HCT116 (cell line): ENCODE measurements at places on chromosomes 7 and 10. TPM values are rescaled to one million over a fixed set of nuclear protein-coding genes. Genes with fewer than 3 reads are reported as not detected.

DNA sequence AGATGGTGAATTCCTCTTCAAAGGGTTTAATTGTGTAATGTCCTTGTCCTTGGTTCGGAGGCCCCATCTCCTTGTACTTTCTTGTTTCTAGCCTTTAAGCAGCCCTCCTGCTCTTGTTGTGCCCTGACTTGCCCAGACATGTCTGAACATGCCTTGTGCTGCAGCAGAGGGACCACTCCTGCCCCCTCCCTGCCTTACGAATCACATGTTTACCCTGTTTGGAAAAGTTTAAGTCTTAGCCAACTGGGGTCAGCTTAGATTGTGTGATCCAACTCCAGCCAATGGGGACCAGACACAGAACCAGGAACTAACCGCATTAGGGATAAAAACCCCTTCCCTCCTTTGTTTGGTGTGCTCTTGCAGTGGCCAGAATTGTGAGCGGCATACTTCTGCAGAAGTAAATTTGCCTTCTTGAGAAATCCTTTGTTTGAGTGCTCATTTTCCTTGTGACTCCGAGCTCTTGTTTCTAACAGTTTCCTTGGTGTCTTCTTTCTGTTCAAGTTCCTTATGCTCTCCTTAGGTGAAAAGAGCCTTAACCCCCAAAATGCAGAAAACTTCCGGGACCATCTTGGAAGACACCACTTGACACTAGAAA, 29.4 kb downstream of the CLRN3 start:
- no peak for DNase-seq

DNA sequence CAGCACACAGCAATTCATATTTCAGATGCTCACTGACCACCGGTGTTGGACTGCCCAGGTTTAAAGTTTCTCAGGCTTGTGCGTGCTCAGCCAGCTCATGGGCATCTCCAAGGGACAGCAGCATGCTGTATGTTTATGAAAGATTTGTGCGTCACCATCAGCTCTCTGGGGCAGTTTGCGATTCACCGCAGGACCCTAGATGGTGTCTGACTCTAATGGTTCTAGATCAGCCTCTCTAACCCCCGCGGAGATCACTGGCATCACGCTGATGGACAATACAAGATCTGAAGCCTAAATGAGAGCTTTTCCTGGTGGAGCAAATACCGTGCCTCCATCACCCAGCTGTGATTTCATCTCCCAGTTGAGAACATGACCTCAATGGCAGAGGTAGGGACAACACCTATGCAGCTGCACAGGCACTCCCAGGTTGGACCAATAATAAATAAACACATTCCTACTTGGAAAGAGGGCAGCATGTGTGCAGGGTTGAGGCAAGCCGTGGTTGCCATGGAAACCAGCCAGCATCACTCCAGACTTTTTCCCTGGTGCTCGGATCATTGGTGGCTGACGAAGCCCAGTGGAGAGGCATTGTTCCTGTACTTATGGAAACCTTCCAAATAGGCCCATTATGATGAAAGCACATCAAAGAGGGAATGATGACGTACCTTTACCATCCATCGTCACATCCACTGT, 253.6 kb downstream of the KCNMA1 start:
- no peak for DNase-seq

- DNase-seq = no peak
Measured at GRCh38 chr7:27912751-27913150, 172.8 kb downstream of the TAX1BP1 start.

- DNase-seq = no peak
Measured at GRCh38 chr7:6148724-6149360, 117.7 kb downstream of the ANKRD61 start.

GRCh38 chr7:16046041-16046440, 359.6 kb upstream of the MEOX2 start:
- DNase-seq = no peak

GRCh38 chr10:71343392-71343773, 24.3 kb downstream of the SLC29A3 start:
- no peak for DNase-seq

- DNase-seq = no peak
Measured at GRCh38 chr10:50837095-50837494, 48.3 kb downstream of the A1CF start.

DNA sequence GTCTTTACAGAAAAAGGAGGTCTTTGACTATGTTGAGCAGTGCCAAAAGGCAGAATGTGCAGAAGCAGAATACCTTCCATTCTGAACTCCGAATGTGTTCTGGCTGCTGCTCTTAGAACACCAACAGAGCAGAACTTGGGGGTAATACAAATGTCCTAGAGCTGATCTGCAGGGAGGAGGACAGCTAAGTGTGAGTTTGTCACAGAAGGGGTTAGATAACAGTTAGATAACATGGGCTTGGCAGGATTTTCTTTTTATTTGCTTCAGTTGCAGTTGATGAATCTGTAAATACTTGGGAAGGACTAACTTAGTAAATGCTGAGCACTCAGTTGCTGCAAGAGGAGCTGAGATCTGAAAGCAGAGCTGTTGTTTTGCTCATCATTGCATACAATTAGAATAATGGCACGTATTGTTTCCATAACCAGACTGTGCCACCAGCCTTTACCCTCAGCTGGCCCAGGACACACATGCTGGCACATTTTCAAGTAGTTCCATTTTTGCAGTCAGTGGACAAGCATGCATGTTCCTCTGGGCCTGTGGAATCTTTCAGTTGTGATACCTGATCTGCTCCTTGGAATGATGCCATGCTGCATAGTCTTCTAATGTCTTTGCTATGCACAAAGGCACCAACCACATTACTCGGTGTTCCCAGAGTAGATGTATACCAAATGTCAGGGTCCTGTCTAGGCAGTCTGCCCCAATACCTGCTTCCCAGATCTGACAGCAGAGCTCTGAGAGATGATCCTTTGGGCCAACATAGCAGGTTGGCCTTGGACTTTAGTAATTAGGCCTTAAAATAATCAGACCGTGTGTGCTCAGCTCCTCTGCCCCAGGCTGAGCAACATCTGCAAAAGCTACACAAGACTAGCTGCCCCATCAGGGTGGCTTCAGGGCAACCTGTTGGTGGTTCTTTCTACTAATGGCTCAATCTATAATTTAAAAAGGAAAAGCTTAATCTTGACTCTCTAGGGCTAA, 55.7 kb downstream of the GSDME start:
- no peak for DNase-seq

- DNase-seq = no peak
Measured at GRCh38 chr10:73232887-73233286, 14.2 kb downstream of the DNAJC9 start.

GRCh38 chr10:43350156-43350555, 21.3 kb upstream of the FXYD4 start:
- no peak for DNase-seq

GRCh38 chr10:102024799-102025198, 31.2 kb downstream of the ARMH3 start:
- DNase-seq = no peak

GRCh38 chr7:71286336-71286735, 154.4 kb downstream of the GALNT17 start:
- no peak for DNase-seq

DNA sequence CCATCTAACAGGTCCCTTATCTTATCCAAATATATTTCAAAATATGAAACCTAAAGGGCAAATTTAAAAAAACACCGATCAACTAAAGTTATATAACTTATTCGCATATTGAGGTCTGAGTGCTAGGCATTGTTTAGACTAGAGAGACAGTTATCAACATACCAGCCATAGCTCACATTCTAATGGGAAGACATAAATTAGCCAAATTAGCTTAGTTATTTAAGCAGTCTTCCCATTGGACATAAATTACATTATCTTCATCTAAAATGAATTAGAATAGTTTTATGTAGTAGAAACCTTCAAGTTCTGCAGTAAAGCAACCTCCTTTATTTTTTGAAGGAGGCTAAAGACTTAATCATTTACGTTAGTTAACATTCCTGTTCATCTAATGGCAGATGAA, 17.4 kb downstream of the KIF5B start:
- DNase-seq = no peak

DNA sequence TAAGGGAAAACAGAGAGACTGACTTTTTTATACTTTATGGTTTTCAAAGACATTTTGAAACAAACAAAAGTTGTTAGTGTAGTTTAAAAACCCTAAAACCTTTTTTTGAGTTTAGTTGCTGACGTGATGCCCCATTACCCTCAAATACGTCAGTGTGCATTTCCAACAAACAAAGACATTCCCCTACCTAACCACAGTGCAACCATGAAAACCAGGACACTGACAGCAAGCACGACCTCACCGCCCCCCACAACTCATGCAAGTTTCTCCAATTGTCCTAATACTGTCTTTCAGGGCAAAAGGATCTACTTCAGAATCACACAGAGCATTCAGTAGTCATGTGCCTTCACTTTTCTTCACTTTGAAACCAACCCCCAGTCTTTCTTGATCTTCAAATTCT, 75.0 kb downstream of the WNT2 start:
- DNase-seq = no peak

DNA sequence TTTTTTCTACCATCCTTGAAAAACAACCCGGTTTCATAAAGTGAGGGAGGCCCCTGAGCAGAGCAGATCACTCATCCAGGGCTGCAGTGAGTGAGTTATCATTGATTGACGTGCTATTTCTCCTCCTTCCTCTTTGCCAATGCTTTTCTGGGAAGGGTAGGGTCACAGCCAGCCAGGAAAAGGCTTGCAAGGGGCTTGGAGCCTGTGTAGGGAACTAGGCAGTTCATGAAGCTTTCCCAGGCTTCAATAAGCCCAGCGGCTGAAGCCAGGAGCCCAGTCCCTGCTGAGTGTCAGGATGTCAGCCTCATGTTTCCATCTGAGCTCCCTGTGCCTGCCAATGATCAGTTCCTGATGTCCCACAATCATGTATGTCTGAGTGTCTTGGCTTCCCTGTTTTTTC, 584.7 kb downstream of the GALNT17 start:
- DNase-seq = no peak

- DNase-seq = no peak
Measured at GRCh38 chr10:89600041-89600440, 45.0 kb downstream of the PANK1 start.

- DNase-seq = no peak
Measured at GRCh38 chr10:64506963-64507362, 985.8 kb downstream of the REEP3 start.

GRCh38 chr7:96414931-96415292, 93.0 kb upstream of the SLC25A13 start:
- peak; percentile 13 for DNase-seq

GRCh38 chr10:51789118-51789517, 89.7 kb upstream of the CSTF2T start:
- no peak for DNase-seq

GRCh38 chr10:119634219-119634544, 17.0 kb upstream of the BAG3 start:
- no peak for DNase-seq

DNA sequence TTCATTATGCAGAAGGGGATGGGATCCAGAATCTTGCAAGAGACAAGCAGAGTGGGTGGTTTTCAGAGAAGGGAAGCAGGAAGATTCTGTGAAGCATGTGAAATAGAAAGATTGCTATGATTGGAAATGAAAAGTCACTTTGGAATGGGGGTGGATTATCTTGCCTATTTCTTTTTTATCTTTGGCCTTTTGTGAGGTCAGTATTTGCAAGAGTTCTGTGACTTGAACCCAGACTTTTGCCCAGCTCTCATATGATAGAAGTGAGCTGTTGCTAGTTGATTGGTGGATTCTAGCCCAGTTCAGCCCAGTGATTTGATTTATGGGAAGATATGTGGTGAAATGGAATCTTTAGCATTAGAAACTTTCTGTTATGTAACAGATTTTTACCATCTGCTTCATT, 17.1 kb downstream of the ENTPD7 start:
- no peak for DNase-seq

DNA sequence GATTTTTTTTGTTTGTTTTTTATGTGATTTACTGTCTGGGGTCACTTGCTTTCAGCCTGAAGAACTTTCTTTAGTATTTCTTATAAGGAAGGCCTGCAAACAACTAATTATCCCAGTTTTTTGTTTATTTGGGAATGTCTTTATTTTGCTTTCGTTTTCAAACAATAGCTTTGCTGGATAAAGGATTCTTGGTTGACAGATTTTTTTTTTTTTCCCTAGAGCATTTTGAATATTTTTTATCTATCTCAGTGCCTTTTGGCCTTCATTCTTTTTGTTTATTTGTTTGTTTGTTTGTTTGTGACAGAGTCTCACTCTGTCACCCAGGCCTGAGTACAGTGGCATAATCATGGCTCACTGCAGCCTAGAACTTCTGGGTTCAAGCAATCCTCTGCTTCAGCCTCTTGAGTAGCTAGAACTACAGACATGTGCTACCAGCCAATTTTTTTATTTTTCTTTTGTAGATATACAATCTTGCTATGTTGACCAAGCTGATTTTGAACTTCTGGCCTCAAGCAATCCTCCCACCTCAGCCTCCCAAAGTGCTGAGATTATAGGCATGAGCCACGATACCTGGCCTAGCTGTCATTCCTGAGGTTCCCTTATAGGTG, 46.3 kb upstream of the FZD9 start:
- no peak for DNase-seq

- no peak for DNase-seq
Measured at GRCh38 chr7:36404639-36405408, 15.2 kb downstream of the ANLN start.

DNA sequence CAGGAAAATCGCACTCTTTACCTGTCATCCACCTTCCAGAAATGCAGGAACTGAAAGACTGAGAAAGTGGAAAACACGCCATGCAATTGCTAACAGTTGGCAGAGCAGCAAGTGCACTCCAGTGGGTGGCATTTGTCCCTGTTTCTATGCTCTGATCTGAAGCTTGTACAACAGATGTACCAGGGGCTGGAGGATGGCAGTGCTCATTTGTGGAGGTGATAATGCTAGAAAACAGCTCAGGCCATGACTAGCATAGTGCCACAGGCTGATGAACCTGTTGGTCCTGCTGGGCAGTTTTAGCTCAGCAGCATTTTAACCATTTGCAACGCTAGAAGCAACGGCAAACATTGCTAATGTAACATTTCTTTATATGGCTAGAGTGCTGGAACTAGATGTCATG, 199.9 kb upstream of the NRP1 start:
- DNase-seq = no peak

GRCh38 chr10:132883391-132883881, 58.9 kb downstream of the CFAP46 start:
- DNase-seq = no peak

ASZ1 gene
- total RNA-seq = not detected

ANKRD61 gene
- total RNA-seq = 0.17 TPM

ECHDC3 gene
- total RNA-seq = 13.0 TPM

CNPY1 gene
- not detected for total RNA-seq

CYP26C1 gene
- 0.07 TPM for total RNA-seq

TAS2R41 gene
- not detected for total RNA-seq

RPEL1 gene
- 0.10 TPM for total RNA-seq

TRPV6 gene
- 1.7 TPM for total RNA-seq

SDK1 gene
- total RNA-seq = 0.05 TPM

FAM25G gene
- total RNA-seq = not detected

ZNF365 gene
- 1.8 TPM for total RNA-seq

ATOH7 gene
- total RNA-seq = not detected

CHST3 gene
- total RNA-seq = 10.6 TPM

AMZ1 gene
- not detected for total RNA-seq

RNF32 gene
- 3.4 TPM for total RNA-seq

TUBAL3 gene
- 0.98 TPM for total RNA-seq

ITPRID1 gene
- not detected for total RNA-seq
